ENCODE measurements at places on chromosomes 1 and 21.

DNA sequence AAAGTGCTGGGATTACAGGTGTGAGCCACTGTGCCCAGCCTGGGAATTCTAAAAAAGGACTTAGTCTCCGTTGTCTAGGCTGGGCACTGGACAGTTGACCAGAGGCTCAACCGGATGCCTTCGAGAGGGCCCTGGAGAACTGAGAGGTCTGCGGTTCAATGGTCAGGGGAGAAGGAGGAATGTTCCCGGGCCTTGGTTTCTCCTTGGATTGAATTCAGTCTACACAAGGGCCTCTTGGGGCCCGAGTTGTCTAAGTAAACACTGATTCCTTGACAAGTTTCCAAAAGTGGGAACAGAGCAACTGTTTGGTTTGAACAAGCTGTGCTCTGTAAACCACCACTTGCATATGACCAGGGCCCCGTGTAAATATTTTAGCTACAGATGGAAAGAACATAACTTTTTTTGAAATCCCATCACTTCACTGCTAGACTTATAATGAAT, 29.1 kb upstream of the CAPZB start:
- no peak for DNase-seq

DNA sequence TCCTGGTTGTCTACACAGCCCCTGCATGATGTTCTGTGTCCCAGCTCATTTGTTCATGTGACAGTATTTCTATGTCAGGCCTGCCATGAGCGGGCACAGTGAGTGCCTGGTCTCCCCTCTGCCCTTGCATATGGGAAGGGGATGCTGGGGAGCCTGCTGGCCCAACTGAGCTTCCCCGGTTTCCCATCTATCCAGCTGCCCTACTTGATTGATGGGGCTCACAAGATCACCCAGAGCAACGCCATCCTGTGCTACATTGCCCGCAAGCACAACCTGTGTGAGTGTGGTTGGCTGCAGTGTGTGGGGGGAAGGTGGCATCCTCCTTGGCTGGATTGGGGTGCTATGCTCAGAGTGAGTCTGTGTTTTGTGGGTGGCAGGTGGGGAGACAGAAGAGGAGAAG, 1.5 kb downstream of the GSTM4 start:
- DNase-seq, result no peak

DNA sequence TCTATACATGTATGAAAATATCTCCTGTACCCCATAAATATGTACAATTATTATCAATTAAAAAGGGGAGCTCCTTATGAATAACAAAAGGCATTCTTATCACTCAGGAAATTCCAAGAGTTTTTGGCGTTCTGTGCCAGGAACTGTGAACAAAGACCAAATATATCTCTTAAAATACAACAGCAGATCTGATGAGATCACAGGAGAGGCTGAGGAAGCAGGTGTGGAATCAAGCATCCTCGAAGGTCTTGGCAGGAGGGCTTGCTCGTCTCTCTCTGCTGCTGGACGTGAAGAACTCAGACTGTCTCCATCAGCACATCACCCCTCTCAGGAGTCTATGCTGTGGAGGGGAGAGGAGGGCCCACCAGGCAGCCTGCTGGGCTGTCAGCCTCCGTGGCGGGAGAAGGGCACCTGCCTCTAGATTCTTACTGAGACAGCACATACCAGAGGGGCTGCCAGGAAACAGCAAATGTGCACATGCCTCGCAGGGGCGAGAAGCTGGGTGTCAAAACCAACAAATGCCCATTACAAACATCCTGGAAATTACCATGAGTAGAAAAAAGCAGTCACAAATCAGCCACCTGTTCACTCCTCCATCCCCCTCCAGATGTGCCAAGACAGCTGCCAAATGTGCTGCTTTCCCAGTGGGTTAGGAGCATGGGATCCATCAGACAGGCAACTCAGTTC, 30.8 kb upstream of the FAM89A start:
- DNase-seq, result no peak

- no peak for DNase-seq
Observed at GRCh38 chr1:166875302-166875733, 746 bp downstream of the TADA1 start.

- no peak for DNase-seq
Observed at GRCh38 chr1:24161270-24161669, 18.3 kb upstream of the IL22RA1 start.

GRCh38 chr1:41919131-41919530, 409 bp upstream of the HIVEP3 start:
- DNase-seq, result no peak

DNA sequence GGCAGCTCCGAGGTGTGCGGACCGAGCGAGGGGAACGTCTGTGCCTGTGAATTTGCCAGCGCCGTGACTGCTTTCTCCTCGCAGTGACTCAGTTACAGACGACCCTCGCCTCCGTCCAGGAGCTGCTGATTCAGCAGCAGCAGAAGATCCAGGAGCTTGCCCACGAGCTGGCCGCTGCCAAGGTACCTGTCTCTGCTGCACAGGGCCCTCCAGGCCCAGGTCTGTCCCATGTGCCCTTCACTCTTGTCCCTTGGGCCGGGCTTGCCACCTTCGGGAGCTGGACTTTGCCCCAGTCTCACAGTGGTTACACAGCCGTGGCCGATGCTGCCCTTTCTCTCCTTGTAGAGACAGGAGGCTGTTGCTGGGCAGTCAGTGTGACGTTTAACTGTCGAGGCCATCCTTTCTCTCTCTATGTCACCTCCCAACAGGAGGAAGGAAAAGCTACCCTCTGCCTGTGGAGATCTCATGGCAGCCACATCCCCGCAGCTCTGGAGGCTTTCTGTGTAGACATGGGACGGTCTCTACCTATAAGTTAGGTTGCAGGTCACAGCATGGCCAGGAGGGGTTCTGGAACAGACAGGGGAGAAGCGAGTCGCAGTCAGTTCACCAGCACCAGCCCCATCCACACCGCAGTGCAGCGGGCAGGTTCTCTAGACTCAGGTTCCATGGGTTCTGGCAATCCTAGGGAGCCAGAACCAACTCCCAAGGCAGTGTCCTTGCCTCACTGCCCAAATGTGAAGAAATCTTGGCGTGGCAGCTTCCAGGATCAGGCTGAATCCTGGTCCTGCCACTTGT, 149.7 kb downstream of the PEX14 start:
- no peak for DNase-seq

GRCh38 chr1:95685081-95685480, 451.1 kb downstream of the RWDD3 start:
- no peak for DNase-seq

DNA sequence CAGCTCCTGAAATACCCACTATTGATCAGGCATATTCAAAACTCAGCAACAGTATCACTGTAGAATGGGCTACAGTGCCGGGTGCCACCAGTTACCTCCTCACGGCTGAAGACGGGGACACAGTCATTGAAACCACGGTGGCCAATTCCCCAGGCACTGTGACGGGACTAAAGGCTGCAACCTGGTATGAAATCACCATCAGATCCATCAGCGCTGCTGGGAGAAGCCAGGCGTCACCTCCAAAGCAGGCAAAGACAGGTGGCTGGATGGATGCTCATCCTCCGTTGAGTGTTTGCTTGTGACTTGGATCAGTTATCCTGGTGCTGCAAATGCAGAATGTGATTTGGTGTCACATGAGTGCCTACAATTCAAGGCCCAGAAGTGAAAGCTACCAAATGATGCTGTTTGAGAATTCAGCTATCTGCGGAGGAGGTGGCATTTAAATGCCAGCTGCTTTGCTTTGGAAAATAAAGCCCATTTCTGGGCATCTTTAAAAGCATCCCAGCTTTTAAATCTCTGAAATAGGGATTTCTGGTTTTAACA, 5.1 kb downstream of the FNDC7 start:
- DNase-seq, result no peak

DNA sequence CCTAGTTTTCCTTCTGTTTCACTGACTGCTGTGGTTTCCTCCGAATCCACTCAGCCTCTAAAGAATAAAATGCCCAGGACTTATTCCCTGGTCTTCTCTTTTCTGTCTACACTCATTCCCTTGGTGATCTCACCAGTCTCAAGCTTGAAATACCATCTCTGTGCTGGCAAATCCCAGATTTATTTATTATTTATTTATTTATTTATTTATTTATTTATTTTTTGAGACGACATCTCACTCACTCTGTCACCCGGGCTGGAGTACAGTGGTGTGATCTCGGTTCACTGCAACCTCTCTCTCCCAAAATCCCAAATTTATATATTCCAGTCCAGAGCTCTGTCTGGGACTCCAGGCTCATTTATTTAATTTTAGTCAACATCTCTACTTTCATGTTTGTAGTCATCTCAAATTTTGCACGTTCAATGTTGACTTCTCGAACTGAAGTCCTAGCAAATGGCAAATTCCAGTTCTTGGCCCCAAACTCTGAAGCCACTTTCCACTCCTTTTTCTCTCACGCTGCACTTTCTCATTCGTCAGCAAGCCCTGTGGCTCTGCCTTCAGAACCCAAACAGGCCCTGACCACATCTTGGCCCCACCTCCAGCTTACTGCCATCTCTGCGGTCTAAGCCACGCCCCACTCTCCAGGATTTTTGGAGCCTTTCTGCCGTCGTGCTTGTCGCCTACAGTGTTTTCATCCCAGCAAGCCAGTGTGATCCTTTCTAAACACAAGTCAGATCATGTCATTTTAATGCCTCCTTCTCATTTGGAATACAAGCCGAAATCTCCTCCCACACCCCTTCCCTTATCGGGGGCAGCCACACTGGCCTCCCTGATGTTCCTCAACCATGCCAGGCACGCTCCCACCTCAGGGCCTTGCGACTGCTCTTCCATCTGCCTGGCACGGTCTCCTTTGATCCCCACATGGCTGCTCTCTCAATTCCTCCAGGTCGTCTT, 14.2 kb upstream of the TENT5B start:
- peak; percentile 48 for DNase-seq

GRCh38 chr1:222777463-222777862, 37.4 kb upstream of the DISP1 start:
- no peak for DNase-seq

GRCh38 chr21:39705849-39706248, 39.1 kb upstream of the IGSF5 start:
- no peak for DNase-seq

GRCh38 chr1:208866386-208866955, 622.3 kb upstream of the PLXNA2 start:
- no peak for DNase-seq

DNA sequence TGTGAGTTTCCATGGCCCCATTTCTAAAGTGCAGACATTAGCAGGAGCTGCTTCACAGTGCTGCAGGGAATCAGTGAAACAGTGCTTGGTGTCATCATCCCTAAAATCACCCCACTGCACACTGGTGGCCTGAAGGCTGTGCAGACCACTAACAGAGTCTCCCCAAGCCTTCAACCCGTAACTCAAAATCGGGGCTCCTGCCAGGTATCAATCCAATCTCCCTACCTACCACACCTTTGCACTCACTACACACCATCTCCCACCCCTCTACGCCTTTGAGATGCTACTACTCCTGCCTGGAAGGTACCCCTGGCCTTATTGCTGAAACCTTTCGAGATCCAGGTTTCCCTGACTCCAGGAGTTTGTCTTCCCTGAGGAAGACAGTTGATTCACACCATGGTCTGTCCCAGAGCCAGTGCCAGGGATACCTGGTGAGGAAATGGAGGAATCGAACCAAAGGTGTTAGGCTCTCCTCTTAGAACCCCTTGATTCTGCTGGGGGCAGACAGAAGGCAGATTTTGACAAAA, 25.5 kb downstream of the SLC2A1 start:
- no peak for DNase-seq

- no peak for DNase-seq
Observed at GRCh38 chr1:85616364-85616705, 35.8 kb downstream of the CCN1 start.

- DNase-seq, result peak; percentile 53
Observed at GRCh38 chr1:207007352-207008033, 25.1 kb downstream of the C1orf116 start.

DNA sequence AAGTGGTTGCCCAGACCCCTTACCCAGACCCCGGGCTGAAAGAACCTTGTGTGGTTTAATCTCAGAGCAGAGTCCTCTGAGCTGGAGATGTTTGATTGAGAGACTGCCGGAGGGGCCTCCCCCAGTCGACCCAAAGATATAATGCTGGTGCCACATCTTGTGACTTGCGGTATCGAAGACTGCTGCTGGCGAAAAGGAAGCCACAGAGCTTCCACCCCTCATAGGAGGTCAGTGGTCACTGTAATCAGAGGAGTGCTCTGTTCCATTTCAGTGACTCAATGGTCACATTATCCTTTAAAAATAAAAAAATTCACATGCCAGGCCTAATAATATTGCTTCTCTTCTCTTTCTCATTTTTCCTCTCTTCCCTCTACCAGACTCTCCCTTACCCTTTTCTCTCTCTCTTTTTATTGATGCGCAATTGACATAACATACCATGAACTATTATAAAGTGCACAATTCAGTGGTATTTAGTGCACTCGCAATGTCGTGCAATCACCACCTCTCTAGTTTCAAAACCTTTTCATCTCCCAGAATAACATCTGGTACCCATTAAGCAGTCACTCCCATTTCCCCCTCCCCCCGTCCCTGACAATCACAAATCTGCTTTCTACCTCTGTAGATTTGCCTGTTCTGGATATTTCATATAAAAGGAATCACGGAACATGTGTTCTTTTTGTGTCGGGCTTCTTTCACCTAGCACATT, 52.6 kb upstream of the LYST start:
- no peak for DNase-seq

DNA sequence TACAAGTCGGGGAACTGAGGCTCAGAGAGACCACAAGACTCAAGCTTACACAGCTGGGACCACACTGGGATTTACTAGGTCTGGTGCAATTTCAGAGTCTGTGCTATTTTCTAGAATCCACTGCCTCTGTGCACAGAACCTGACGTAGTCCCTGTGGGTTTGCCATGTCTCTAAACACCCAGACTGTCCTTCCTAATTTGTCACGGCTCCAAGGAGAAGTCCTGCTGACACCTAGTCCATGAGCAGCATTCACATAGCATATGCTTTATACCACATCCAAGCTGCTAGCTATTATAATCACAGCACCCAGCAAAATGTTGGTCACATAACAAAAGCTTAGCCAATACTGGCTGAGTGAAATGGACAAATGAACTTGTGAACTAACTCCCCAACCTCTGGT, 79.0 kb upstream of the HMGB4 start:
- DNase-seq, result no peak

DNA sequence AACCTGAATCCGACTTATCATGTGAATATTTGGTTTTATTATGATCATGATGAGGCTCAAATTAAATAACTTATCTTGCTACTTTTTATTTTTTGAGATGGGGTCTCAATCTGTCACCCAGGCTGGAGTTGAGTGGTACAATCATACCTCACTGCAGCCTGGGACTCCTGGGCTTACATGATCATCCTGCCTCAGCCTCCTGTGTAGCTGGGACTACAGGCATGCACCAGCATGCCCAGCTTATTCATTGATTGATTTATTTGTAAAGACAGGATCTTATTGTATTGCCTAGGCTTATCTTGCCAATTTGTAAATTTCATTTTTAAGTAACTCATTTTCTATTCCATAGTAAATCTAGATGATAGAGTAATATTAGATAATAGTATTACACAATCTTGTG, 84.3 kb downstream of the COL11A1 start:
- no peak for DNase-seq

DNA sequence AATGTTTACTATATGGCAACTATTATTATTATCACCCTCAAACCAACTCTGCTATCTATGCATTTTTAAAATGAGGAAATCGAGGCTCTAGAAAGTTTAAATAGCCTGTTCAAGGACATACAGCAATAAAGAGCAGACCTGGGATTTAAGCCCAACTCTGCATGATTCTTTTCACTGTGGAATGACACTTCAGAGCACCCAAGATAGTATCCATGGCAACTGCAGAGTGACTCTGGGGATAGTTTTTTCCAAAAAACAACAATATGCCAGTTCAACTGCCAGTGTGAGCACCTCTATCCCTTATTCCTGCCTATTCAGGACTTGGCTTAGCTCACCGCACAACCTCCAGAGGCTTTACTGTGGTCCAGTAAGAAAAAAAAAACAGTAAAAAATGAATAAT, 293.9 kb downstream of the BRINP2 start:
- DNase-seq, result no peak

- DNase-seq, result no peak
Observed at GRCh38 chr1:164308101-164308500, 250.9 kb upstream of the PBX1 start.

Measured in H54 (cell line).